ENCODE measurements at places on chromosomes 2 and 18.
A peak's percentile ranks its signal among the peaks of the same experiment; 100 is the strongest.

GRCh38 chr2:27078267-27079194 lies at the start of gene EMILIN1:
EMILIN1 (plus strand) TSS chr2:27078615; CDS start chr2:27079066, 451 bp downstream.
- peak; percentile 28 for DNase-seq

- DNase-seq, result no peak
Observed at GRCh38 chr2:181183878-181184542, 203.6 kb downstream of the UBE2E3 start.

GRCh38 chr2:188050726-188051125 lies 240.9 kb upstream of the GULP1 start:
- no peak for DNase-seq

GRCh38 chr2:103289105-103289725 lies 527.4 kb downstream of the TMEM182 start:
- DNase-seq, result no peak

- DNase-seq, result no peak
Observed at GRCh38 chr2:5121121-5121520, 571.1 kb upstream of the SOX11 start.

DNA sequence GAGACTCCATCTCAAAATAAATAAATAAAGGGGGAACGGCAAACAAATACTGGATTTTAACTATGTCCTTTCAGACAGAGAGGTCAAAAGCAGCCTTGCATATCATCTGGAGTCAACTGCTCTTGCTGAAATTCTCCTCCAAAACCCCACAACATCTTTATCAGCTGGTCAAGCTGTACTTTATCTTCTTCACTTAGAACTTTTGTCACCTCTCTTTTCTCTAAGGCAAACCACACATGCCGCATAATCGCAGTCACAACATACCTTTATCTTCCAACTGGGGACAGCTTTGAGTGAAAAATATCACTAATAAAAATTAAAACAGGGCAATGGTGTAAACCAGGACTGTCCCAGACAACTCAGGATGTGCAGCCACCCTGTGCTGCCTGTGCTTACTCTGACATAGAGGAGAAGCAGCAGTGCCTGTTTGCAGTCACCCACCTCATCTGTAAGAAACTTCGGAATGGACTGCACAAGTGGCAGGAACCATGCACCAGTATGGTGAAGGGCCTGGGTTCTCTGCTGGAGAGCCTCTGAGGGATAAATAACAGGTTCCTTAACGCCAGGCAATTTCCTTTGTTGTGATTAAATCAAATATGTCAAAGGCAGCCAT lies 6.2 kb downstream of the MPPE1 start:
- DNase-seq, result no peak

GRCh38 chr2:236552212-236552542 lies 17.4 kb upstream of the ACKR3 start:
- no peak for DNase-seq

DNA sequence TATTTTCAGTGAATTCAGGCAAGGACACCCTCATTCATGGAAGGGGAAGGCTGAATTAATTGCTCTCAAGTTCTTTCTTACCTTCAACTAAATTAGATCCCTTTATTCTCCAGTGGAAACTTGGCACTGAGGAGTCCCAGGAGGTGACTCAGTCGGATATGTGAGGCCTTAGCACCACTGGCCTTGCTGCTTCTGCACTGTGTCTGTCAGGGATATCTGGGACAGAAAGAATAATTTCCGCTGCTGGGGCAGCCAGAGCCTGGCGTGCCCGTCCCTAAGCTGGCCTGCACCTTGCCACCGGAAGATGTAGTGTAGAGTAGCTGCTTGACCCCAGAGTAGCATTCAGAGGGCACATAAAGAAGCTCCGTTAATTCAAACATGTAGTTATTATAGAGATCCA lies 53.4 kb downstream of the LIMS1 start:
- no peak for DNase-seq

- no peak for DNase-seq
Observed at GRCh38 chr18:69759046-69759445, 188.6 kb downstream of the CD226 start.

DNA sequence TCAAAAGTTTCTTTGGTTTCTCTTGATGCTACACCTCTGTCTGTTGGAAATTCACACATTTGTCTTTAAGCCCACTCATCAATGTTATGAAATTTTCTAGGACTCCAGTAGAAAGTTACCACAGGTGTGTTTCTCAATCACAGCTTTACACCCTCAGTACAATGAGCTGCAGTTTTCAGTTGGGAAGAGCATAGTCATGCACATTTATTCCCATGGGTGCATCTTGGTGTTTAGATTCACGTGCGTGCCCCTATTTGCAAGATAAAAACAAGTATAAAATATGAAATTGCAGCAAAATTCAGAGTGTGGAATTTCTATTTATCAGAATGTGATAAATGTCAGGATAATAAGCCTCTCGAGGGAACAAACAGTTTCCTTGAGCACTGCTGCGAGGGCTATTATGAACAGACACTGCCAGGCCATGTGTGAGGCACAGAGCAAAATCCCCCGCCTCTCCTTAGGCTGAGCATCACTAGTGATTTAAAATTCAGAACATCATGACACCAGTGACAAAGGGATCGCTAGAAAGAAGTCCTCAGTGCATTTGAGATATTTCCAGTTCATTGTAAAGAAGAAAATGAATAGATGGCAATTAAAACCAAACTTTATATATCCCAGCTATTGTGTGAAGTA lies 512.2 kb upstream of the TCF4 start:
- DNase-seq, result no peak

GRCh38 chr18:24918257-24918656 lies 433.7 kb downstream of the ZNF521 start:
- no peak for DNase-seq

- DNase-seq, result no peak
Observed at GRCh38 chr2:101976891-101977290, 14.9 kb upstream of the IL1R2 start.

- no peak for DNase-seq
Observed at GRCh38 chr2:187869195-187869594, 315.0 kb upstream of the TFPI start.

DNA sequence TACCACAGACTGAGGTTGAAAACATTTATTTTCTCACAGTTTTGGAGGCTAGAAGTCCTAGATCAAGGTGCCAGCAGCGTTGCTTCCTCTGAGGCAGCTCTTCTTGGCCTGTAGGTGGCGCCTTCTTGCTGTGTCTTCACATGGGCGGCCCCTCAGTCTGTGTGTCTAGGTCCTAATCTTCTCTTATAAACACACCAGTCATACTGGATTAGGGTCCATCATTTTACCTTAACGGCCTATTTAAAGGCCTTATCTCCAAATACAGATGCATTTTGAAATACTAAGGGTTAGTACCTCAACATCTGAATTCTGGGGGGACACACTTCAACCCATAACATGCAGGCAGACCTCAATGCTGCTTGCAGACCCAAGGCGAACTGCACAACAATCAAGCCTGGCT lies 4.4 kb upstream of the RMC1 start:
- DNase-seq, result no peak

DNA sequence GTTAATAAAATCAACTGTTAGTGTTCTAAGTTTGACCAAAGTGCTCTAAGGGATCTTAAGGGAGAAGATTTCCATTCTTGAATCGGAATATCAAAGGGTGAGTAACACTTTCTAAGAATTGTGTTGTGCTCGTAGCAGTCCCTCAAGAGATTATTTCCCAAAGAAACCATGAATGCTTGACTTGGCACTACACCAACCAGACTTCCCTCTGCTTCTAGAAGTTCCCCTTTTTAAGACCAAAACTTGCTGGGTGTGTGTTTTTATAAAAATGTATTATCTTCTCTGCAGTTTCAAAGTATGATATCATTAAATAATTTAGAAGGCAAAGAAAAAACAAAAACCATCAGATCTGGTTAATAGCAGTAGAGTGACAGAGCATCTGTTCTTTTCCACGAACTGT lies 522.0 kb upstream of the FAM98A start:
- DNase-seq, result no peak

DNA sequence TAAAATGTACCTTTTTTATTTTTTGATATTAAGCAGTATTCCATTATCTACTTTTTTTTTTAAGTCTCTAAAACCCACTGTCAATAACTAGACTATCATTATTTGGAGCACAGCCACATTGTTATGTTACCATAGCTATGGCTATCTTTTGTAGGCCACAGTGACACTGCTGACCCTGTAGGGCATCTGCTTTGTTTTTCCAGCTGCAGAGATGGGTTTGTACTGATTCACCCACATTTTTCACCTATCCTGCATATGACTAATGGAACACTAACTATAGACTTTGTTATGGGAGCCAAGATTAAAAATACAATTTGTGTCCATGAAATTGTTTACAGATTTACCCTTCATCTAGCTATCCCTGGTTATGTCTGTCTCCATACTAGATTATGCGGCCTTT lies 21.6 kb upstream of the OTX1 start:
- no peak for DNase-seq

DNA sequence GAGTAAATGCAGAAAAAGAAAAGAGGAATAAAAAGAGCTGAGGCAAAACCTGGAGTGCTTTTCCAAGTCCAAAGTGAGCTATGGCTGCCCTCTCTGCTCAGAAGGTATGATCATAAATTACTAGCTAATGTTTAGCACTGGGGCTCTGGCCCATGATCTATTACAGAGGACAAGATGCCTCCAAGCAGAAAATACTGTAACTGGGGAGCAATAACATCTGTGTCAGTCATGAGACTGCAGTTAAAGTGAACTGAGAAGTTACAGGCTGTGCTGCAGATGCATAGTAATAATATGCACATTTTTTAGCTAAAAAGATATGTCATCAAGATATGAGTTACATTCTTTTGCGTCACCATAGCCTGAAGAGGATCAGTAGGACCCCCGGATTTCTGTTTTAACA lies 209.4 kb upstream of the RBBP8 start:
- DNase-seq, result no peak

DNA sequence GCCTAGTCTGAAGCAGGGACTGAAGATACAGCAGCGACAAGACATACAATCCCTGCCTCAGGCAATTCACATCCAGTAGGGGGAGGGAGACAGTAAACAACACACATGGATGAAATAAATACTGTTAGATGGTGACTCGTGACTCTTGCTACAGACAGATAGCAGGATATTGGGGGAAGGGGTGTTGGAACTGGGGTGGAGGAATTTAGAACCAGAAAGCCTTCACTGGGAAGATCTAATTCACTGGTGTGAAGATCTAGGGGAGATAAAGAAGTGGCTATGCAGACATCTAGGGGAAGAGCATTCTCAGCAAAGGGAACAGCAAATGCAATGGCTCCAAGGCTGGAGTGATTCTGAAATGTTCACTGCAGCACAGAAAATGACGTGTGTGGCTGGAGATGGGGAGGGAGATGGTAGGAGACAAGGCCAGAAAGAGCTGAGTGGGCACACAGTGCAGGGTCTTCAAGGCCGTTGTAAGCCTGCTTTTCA lies 52.6 kb upstream of the TMEM163 start:
- DNase-seq, result no peak

- DNase-seq, result no peak
Observed at GRCh38 chr18:79573921-79574491, 105.6 kb upstream of the CTDP1 start.

DNA sequence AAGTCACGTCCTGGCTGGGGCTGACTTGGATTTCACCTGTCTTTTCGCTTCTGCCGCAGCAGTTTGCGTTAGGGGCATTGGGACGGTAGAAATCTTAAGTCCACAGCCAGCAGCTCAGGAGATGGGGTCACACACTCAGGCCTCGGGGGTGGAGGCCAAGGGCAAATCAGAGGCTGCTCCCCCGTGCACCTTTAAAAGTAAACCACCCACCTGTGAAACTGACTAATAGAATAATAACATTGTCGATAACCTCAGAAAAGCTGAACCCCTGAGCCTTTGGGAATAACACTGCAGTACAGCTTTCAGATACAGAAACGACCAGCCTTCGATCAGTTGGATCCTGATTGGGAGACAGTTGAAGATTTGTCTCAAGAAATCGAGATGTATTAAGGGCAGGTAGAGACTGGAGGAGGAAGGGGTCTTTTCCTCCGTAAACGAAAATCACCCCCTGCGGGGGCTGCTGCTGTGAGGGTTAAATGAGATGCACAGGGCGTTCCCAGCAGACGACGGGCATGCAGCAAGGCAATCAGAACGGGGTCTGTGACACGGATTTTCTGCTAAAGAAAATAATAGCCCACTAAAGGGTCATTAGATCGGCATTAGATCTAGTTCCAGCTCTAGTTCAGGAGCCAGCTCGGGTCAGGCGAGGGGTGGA lies 16.4 kb upstream of the NFATC1 start:
- DNase-seq, result no peak

DNA sequence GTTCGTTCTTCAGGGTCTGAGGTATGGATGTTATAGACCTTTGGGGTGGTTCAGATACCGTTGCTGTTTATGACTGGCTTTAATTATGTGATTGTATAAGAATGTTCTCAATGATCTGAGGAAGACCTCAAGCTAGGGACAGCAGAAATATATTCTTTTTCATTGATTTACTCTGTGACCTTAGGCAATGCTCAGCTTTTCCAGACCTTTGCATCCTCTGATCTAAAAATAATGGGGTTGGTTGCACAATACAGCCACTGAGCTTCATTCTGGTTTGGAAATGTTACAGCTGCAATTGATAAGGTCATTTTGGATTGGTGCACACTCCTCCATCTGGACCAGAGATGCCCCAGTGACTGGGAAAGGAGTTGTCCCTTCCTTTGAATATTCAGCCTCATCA lies 17.2 kb upstream of the CABYR start:
- DNase-seq, result no peak

GRCh38 chr2:239856620-239857285 lies 168.4 kb downstream of the NDUFA10 start:
- no peak for DNase-seq
